ENCODE measurements at places on chromosomes 6 and 20.
A peak's percentile ranks its signal among the peaks of the same experiment; 100 is the strongest.

DNA sequence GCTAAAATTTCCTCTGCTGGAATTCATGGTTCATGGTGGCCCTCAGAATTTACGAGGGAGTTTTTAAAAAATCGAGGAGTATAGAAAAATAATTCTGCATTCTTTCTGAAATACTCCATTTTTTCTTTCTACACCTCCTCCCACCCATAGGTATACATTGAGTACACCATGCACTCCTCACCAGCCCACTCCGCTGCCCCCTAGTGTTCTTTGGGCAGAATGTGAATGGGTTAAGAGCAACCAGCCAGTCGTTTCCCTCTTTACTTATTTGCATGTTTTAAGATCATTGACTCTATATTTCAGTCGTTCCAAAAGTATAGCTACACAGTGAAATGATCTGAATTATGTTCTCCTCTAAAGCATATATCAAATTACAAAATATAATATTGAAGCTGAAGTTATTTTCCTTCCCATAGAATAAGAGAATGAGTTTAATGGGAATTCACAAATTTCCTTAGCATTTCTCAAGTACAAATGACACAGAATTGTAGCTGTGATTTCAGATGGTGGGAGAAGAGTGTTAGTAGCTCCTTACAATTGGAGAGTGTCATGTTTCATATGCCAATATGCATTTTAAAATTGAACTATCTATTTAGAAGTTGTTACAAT, 977.7 kb upstream of the SLC35B3 start:
- no peak for DNase-seq

DNA sequence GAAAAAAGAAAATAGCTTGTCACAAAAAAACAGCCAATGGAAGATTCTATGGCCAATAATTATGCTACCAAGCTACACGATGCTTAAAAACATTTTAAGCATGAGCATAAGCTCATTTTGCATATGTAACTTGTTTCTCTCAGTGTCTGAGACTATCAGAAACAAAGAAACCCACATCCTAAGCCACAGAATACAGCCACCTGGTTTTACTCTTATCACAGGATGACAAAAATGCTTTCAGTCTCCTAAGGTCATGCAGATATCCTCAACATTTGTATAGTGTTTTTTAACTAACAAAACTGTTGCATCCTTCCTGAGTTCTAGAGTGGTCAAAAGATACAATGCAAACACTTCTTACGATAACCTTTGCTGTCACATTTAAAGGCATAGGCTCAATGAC, 172.1 kb upstream of the RUNX2 start:
- DNase-seq = no peak

DNA sequence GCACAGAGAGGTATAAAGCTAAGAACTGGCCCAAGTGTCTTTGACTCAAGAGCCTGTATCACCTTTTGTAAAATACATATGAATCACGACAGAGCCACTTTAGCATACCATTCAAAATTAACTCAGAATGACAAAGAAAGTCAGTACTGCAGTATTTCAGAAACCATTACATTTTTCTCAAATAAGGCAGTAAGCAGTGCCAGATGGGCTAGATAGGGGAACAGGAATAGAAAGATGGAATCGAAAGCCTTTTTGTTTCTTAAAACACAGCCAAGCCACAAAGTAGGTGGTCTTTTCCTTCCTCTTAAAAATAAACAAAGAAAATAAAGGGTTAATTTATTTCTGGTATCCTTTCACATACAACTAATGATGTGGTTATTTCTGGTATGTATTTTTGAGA, 10.3 kb downstream of the CLDN20 start:
- DNase-seq = no peak

- no peak for DNase-seq
Observed at GRCh38 chr6:124994648-124995047, 32.4 kb downstream of the RNF217 start.

DNA sequence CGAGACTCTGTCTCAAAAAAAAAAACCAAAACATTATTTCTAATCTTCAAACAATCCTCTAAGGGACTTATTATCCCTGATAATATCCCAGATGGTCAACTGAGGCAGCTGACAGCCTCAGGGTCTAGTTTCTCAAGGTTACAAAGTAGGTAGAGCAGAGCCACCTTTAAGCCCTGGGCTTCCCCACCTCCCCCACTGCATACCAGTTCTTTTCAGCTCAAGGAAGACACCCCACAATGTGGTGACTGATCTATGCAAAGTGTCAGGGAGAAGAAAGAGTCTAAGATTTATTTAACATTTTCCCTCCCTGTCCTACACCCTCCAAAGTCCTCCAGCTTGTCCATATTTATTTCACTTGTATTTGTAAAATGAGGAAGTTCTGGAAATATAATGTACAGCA, 60.5 kb upstream of the VGLL2 start:
- no peak for DNase-seq

GRCh38 chr6:27176523-27177484, 70.7 kb upstream of the PRSS16 start:
- peak; percentile 36 for DNase-seq

DNA sequence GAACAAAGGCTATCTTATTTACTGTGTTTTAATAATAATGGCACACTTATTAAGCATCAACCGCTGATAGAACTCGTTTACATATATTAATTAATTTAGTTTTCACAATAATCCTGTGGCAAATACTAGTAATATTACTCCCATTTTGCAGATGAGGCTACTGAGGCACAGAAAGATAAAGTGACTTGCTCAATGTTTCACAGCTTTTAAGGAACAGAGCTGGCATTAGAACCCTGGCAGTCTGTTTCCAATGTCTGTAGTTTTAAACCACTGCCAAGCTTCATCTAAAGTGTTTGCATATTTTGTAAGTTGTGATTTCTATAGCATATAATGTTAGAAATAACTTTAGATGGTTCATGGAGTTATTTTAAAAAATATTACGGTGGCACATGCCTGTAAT, 38.4 kb upstream of the LRRC1 start:
- no peak for DNase-seq

DNA sequence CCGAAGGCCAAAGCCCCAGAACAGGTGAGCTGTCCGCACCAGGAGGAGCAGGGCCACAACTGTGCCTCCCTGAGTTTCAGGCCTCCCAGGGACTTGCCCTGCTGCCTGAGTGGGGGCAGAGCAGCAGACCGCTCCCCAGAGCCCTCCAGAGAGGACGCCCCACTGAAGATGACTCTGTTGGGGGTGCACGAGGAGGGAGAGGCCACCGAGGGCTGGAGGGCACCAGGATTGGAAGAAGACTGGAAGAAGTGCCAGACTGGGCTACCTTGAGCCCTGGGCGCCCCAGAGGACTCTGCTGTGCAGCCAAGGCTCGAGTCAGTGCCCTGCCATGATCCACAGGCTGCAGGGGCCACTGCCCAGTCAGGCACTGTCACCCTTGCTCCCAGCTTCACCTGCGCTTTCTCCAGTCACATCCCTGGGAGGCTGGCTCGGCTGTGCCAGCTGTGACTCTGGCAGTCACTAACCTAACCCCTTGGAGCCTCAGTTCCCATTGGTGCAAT, 11.3 kb downstream of the CST7 start:
- DNase-seq = no peak

- peak; percentile 41 for DNase-seq
Observed at GRCh38 chr6:42556462-42556861, 7.4 kb upstream of the UBR2 start.

- no peak for DNase-seq
Observed at GRCh38 chr20:9496155-9496554, 18.2 kb upstream of the LAMP5 start.

GRCh38 chr6:160427312-160428068, 79.3 kb downstream of the SLC22A3 start:
- no peak for DNase-seq

- no peak for DNase-seq
Observed at GRCh38 chr6:155646443-155646842, 190.8 kb upstream of the NOX3 start.

DNA sequence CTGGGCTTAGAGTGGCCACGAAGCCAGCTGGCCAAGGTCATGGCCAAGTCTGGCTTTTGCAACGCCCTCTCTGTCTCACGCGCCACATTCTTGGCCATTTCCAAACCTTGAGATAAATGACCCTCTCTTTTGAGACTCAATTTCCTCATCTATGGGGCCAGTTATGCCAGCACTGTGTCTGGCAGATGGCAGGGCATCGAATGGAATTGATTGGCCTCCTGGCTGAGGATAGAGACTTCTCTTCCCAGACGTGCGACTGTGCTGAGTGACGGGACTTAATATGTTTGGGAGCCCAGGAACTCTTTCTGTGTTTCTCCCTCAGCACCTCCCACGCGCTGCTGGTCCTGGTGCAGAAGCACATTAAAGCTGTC, 7.6 kb downstream of the BPIFB2 start:
- no peak for DNase-seq

GRCh38 chr6:140766999-140767398, 1365.7 kb upstream of the GJE1 start:
- no peak for DNase-seq

All from left renal pelvis (tissue), 4 donors.